ENCODE measurements at places on chromosomes 2 and 18.

GRCh38 chr2:70103531-70104061 is 16.3 kb downstream of the PCBP1 start:
- no peak for DNase-seq

GRCh38 chr2:40487602-40488001 is 35.7 kb upstream of the SLC8A1 start:
- no peak for DNase-seq

DNA sequence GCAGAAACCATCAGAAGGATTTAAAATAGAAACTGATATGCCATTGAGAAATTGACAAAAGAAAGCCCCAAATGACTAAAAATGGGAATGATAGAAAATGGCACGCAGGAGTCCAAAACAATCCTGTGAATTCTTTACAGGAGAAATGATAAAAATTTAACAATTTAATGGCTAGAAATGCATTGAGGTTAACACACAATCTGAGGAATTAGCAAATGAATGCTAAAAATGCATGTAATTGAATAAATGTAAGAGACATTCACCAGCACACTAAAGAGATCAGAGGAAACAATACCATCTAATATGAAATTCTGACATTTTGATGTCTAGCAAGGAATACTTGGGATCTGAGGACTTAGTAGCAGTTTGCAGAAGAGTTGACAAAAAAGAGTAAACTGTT is 37.0 kb downstream of the MARCHF4 start:
- no peak for DNase-seq

DNA sequence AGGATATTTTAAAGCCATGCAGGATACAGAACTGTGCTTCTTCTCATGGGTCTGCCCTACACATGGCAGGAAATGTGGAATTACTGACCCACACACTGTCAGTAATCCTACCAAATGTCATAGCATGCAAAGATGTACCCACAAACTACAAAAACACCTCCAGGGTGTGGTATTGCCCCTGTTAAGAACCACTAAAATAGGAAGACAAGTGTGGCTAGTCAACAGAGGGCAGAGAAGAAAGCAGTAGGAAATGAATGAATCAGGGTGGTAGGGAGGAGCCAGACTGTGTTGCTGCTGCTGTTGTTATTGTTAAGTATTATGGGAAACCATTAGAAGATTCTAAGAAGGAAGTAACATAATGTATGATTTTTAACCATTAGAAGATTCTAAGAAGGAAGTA is 556.7 kb upstream of the ACVR2A start:
- DNase-seq = no peak

- no peak for DNase-seq
Measured at GRCh38 chr2:134892282-134893035, 26.2 kb upstream of the CCNT2 start.

DNA sequence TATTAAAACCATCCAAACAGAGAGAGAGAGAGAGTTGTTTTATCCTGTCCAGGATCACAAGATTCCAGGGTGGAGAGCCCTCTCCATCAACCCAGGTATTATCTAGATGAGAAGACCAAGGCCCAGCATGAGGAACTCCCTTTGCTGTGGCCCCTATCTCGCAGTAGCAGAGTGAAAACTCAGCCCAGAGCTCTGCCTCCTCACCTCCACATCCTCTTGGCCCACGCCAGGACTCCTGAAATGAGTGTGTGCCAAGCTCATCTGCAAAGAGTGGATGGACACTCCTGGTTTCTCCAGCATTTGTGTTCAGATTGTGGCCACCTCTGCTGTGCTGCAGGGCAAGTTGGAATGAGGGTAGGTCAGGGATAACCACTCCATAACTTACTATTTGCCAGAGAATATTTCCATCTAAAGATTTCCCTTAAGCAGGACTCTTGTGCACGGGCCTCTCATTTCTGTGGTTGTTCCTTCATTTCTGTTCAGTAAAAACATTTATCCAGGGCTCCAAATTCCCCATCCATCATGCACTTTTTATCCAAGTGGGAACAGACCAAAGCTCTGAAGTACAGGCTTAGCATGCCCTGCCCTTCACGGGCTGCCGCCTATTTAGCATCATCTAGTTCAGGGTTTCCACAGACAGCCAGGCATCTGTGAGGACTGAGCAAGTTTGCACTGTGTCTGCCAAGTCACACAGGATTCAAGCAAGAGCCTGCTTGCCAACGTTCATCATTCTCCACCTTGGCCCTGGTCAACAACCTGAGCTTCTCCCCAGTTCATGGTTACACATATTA is 583.2 kb upstream of the ID2 start:
- no peak for DNase-seq

GRCh38 chr2:44119878-44120277 is 48.8 kb upstream of the PPM1B start:
- no peak for DNase-seq

GRCh38 chr2:143128681-143129580 is at the start of gene ARHGAP15:
Gene ARHGAP15, plus strand, starts transcription at chr2:143129419.
- DNase-seq = no peak

DNA sequence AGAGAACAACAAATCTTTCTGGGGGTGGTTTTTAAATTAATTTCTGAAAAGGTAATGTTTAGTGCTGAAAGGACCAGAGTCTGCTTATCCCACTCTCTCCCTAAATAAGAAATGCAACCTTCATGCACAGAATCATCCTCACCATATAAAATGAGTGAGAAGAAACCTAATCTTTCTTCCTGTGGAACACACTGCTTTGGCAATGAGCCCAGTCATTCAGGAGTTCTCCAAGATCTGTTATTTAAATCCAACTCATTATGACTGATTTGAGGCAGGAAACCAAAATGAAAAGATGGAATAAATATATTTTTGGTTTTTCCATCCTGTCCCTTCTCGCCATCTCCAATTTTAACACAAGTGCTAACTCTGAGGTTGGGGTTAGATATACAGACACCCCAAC is 228.3 kb downstream of the SRBD1 start:
- DNase-seq = no peak
